Immature natural killer cell (primary cell): ENCODE measurements at places on chromosomes 16 and 17.

- DNase-seq: no peak
These were observed 16.8 kb downstream of the SDR42E1 start for GRCh38 chr16:81994485-81994884.

- no peak for DNase-seq
These were observed 28.6 kb upstream of the WSB1 start for GRCh38 chr17:27265333-27265732.

DNA sequence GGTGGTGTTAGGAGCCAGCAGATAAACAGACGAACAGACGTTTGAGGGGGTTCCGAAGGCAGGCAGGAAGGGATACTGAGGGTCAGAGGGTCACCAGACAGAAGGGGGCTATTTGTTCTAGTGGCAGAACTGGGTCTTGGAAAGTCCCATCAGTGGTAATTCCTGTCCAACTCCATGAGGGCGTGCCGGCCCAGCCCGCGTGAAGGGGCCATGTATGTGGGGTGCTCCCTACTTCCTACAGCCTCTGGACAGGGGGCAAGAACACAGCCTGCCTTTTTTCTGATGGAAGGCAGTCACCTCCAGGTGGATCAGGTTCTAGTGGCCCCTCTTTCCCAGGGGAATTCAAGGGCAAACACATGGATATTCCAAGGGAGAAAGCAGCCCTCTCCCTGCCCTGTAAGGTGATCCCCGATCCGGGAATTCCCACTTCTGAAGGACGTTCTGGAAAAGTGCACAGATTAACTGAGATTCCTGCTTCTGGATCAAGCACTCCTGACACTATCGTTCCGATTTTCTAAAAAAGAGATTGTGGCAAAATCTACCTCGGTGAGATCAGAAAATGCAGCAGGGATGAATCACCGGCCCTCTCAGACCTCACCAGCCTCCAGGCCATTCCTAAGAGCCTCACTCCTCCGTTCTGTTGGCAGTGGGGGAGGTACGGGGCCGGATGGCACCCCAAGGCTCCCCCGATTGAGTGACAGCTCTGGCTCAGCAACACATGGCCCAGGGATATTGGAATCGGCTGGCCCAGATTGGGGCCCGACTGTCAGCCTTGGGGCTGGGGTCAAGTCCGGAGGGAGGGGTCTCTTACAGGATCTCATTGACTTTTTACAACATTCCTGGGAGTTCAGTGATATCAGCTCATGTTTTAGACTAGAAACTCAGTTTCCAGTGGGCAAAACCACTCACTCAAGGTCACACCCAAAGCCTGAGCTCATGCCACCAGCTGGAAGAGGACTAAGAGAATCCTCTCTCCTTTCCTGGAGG is 12.4 kb downstream of the STX1B start:
- DNase-seq: no peak

DNA sequence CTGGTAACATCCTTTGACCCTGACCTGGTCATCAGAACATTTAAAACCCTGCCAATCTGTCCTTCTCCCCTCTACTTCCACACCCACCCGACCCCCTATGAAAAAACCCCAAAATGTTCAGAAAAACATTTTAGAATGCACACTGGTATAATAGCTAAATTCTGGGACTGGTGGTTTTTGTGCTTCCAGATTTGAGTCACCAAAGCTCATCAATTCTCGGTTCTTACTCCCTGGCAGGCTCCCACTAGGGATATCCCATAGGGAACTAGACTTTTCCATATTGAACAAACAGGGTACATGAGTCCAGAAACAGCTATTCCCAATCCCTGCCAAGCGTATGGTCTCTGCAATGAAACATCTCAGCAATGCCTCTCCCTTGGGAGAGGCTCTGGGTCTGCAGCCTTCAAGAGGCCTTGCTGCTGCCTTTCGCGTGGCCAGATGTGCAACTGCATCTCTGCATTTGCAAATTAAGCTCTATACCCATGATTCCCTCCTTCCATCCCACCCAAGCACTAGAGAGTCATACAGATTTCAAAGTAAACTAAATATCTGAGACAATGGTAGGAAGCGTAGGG is 67.7 kb downstream of the SMG6 start:
- no peak for DNase-seq

GRCh38 chr16:88896238-88897070 is 30.0 kb upstream of the PABPN1L start:
- DNase-seq: no peak

DNA sequence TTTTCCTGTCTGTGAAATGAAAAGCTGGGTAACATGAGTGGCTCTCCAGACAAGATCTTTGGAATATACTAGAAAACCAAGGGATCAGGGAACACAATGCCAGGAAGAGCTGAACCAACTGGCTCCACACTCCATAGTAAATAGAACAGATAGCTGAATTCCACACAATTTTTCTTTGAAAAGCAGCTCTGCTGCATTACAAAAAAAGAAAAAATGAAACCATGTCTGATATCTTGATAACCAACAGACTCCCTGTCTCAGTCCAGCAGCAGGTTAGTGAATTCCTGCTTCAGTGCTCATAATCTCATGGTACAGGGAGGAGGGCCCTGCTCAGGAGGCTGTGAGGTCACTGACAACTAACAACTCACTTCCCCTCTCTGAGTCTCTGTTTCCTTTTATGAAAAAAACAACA is 97.1 kb downstream of the CDH11 start:
- DNase-seq: no peak

DNA sequence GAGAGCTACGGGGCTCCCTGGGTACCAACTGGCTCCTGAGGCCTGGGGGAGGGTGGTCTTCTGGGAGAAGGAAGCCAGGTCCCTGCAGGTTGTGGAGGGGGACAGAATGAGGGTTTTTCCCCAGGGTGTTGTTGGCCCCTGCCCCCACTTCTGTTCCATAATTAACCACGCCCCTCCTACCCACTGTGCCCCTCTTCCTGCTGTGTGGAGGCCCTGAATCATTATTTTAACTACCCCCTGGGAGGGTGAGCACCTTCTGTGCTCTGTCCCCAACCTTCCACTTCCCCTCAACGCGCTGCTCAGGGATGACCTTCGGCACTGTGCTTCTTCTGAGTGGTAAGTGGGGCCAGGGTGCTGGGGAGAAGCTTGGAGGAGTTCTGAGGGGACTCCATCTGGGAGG is at the start of gene ITGAD:
ITGAD (plus strand) TSS at position 280 of the 400 bp plus-strand sequence; CDS start at position 306, 26 bp downstream.
- DNase-seq: no peak

DNA sequence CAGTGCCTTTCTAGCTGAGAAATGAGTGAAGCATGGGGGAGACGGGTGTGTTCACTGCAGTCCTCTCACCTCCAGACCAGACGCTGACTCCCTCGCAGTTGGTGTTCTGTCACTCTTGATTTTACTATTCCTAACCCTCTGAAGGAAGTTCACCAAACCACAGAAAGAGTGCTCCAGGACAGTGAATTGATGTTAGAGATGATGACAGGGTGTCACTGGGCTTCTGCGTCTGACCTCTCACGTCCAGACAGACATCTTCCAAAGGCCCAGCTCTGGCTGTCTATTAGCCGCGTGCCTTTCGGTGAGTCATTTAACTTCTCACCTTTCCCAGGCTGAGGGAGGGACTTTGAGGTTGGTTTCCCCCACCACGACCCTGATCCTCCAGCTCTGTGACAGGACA is 8.2 kb downstream of the CRAMP1 start:
- DNase-seq: no peak

GRCh38 chr16:68003031-68003430 is 3.7 kb upstream of the DPEP2 start:
- no peak for DNase-seq

GRCh38 chr17:81513753-81514488 is 1.3 kb upstream of the ACTG1 start:
- DNase-seq: peak; percentile 35

- peak; percentile 28 for DNase-seq
These were observed 140.1 kb downstream of the CCDC182 start for GRCh38 chr17:57604771-57605674.

DNA sequence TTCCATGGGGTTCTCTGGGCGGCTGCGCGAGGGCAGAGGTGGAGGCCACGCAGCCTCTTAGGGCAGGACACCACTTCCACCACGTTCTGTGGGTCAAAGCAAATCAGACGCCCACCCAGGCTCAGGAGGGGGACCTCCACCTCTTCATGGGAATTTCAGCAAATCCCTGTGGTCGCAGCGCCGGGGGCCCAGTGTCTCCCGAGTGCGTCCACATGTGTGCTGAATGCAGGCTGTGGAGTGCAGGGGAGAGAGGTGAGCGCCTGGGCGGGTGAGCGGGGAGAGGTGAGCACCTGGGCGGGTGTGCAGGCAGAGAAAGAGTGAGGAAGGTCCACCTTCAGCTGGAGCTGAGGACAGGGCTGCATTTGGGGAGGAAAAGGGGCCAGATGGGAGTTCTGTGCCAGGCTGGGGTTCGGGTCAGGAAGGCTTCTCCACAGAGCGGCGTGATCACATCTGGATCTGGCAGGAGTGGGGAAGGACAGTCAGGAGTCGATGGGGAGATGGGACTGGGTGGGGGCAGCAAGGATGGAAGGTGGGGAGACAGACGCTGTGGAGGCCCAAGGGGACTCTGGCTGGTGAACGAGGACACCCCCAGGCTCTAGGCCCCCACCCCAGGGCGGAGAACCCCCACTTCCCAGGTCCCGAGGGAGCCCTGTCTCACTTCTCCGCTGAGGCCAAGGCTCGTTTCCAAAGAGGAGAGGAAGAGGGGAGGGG is 36.8 kb upstream of the CBFA2T3 start:
- no peak for DNase-seq

- DNase-seq: no peak
These were observed 228.8 kb downstream of the SEC14L1 start for GRCh38 chr17:77369544-77369971.

- DNase-seq: no peak
These were observed 166.5 kb upstream of the PLCG2 start for GRCh38 chr16:81612351-81613163.

GRCh38 chr17:40986920-40987319 is 2.8 kb upstream of the KRT40 start:
- no peak for DNase-seq

- no peak for DNase-seq
These were observed 2.1 kb downstream of the MC1R start for GRCh38 chr16:89920723-89921122.

DNA sequence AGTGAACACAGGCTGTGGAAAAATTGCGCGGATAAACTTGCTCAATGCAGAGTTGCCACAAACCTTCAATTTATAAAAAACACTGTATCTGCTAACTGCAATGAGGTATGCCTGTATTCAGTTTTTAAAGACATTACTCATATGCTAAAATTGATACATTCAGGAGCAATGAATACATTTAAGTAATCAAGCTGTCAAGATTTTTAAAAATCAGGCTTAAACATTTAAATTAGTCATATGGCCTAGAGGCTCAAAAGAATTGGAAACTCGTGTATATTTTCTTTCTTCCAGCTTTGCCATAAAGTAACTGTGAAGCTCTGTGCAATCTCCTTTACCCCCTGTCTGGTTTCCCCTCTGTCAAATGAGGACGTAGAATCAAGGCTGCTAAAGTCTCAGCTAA is 4.1 kb downstream of the SYNRG start:
- DNase-seq: no peak

GRCh38 chr17:74739227-74739831 is 2.3 kb downstream of the RAB37 start:
- DNase-seq: no peak

DNA sequence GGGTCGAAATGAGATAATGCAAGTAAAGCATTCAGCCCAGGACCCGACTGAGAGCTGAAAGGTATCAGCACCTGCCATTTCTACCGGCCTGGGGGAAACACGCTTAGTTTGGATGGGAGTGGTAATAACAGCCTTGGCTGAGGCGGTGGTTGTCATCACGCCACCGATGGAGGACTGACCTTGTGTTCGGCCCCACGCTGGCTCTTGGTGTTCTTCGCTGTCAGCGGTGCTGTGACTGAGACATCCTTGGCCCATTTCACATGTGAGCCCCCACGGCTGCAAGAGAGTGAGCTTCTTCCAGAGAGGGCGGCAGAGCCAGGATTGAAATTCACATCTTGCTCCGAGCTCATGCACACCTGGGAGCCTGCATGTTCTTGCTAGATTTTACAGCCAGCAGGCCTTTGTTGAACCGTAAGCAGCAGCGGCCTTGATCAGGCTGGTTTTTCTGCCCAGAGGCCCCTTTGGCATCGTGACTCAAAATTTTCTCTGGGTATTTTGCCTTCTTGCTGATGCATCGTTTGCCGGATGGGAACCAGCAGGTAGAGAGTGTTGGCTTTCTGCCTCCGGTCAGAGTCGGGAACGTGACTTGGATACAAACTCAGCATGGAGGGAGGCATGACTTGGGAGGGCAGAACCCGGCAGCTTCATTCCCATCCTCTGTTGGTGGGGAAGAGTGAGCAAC is 341.5 kb downstream of the SNX29 start:
- no peak for DNase-seq

GRCh38 chr17:81428948-81429774 is 33.9 kb downstream of the BAHCC1 start:
- no peak for DNase-seq

DNA sequence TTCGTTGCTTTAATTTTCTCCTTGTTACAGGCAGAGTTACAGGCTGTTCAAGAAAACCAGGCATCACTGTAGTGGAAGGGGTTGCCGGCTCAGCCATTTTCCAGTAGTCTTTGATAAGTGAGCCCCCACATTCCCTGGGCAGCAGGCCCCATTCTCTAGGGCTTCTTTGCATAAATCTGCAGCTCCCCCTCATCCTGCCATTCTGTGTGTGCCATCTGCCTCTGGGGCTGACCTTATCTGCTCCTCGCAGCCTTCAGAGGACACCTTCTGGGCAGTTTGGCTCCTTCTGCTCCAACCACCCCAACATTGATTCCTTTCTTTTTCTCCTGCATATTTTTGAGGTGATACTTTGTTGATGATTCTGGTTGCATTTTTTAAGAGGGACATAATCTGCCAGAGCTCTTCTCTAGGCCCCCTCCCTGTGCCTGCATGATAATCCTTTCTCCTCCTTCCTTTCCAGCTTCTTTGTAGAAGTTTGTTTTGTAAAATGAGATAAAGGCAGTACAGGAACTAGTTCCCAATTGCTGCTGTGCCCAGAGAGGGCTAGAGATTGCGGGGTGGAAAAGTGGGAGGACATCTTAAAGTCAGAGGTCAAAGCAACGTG is 17.1 kb downstream of the RND2 start:
- DNase-seq: no peak

DNA sequence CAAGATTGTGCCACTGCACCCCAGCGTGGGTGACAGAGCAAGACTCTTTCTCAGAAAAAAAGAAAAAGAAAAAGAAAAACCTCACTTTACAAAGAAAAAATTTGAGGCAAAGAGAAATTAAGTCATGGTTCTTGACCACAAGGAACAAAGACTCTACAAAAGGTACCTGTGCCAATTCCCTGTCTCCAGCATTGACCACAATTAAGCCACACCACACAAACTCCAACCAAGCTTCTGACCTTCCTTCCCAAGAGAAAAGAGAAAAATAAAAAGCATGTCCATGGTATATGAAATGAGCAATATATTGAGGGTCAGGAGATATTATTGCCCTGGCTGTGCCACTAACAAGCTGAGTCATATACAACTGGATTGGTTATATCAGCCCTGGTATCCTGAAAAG is 146.3 kb upstream of the NOG start:
- no peak for DNase-seq
